ENCODE measurements at places on chromosomes 3 and 15.

- no peak for DNase-seq
Observed at GRCh38 chr15:35783203-35783602, 237.2 kb upstream of the DPH6 start.

GRCh38 chr3:46953234-46954010, 23.1 kb downstream of the CCDC12 start:
- DNase-seq, result no peak

- no peak for DNase-seq
Observed at GRCh38 chr15:32750979-32751378, 33.2 kb downstream of the GREM1 start.

DNA sequence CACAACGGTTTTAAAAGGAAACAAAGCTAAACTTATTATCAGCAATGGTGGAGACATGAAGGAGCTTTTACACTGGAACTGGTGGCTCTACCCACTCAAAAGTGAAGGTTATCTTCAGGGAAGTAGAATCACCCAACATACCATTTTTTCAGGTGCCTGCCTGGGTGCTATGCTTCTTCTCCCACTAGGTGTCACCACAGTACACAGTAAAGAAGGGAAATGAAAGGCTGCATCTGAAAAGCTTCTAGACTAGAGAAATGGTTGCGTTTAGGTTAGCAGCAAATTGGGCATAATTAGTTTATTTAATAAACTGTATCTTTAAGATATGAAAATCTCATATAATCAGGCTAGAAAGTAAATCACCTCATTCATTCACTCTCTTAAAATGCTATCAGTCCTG, 47.0 kb upstream of the SELENOK start:
- DNase-seq, result peak; percentile 59

DNA sequence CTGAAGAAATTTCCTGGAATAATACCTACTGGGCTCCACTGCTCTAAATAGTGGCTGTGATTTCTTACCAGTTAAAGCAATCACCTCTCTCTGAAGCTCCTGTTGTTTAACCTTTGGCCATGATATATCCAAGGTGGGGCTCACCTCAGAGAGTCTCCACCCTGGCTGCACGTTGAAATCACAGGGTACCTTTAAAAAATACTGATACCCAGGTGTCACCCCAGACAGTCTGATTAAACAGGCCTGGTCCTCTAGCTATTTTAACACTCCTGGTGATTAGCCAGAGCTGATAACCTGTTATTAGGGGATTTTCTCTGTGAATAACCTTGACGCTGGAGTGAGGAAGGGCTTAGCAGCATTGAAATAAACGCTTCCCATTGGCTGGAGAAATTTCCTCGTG, 22.3 kb upstream of the ZBTB38 start:
- DNase-seq, result no peak

GRCh38 chr3:124700880-124701684, 29.2 kb upstream of the UMPS start:
- DNase-seq, result no peak

- no peak for DNase-seq
Observed at GRCh38 chr15:76954744-76955143, 23.2 kb downstream of the RCN2 start.

DNA sequence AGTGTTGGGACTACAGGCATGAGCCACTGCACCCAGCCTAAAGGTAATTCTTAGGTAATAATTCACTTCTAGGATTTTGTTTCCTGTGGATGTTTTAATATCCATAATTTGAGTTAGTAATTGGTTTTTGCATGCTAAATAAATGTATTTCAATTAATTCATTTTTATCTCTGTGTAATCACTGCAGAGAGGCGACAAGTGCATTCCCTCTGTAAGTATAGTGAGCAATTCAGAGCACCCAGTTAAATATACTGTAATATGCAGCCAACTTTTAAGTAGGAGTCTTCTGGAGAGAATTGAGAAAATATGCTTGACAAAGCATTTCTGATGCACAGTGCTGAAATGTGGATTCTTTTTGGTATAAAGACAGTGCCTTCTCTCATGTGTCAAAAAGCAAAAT, 5.7 kb downstream of the TBC1D23 start:
- DNase-seq, result no peak

GRCh38 chr15:51048308-51048707, 46.4 kb downstream of the TNFAIP8L3 start:
- DNase-seq, result no peak

DNA sequence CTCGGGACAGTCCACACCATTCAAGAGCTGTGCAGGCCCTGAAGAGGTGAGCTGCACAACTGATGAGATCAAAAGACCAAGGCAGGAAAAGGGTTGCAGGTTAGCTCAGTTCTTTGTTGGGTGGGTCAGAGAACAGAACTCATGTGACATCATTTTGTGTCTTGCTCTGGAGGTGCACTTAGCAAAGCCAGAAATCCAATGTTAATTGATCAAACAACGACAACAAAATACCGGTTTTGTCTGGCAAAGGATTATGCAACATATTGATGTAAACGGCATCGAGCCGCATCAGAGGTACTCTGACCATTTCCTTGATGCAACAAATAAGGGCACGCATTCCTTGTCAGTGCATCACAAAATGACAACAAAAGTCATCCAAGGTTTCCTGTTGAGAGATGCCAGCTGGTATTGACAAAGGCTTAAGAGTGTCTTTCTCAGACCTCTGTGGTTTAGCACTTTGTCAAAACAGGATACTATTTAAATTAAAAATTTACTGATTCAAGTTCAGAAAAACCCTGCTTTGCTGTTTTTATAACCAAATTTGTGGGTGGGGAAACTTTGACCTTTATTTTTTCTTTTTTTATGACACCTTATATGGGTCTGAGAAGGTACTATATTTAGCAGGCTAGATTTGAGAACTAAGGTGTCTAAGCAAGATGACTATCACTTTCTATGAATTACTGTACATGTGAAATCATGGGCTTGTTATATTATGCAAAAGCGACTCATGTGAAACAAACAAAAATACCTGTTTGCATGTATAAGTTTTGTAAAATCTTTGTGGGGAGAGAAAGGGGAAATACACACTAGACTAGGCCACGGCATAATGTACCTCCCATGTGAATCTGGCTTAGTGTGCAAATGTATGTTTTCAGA, 496.1 kb downstream of the FOXP1 start:
- DNase-seq, result peak; percentile 87

DNA sequence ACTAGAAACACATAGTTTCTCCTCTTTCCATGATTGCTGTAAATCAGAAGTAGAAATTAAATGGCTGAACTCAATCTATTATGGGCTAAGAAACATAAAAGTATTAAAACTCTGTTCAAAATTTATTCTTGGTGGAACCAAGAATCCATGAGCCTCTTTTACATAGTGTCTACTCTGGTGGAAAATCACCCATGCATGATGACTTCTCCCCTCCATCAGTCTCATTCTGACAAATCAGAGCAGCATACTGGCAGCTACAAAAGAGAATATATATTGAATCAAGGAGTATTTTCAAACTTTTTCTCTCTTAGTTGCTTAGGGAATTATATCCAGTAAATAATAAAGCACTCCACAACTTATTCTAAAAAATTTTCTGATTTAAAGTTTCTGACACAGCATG, 536.9 kb upstream of the CCDC54 start:
- DNase-seq, result no peak

DNA sequence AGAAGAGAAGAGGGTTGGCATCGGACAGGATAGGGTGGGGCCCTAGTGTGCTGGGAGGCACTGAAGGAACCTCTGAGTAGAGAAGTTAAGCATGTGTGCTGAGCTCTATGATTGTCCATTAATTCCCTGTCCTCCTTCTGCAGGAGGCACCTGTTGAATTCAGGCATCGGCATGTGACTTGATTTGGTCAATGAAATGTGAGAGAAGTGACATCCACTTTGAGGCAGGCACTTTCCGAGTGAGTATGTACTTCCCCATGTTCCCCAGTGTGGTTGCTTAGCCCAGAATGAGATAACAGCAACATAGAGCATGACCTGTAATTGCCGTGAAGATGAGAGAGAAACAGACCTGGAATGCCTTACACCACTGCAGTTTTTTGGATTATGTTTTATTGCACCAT, 224.8 kb downstream of the RPLP1 start:
- DNase-seq, result no peak
